ENCODE measurements at places on chromosomes 4 and X. TPM values are rescaled to one million over a fixed set of nuclear protein-coding genes. Genes with fewer than 3 reads are reported as not detected.

GRCh38 chrX:113726009-113726408 lies 857.9 kb upstream of the HTR2C start:
- no peak for DNase-seq

DNA sequence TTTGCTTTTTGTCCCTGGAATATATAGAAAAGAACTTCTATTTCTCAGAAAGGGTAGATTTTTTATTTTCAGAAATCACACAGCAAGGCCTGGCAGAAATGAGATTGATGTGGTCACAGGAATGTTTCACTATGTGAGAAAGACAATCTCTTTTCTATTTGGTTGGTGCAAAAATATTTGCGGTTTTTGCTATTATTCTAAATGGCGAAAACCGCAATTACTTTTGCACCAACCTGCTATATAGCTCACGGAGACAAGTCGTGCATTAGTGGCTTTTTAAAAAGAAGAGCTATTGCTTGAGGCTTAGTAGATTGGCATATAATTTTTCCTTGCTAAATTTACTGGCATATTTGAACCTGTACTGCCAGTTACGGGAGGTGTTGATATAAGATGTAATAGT lies 100.4 kb downstream of the ITM2A start:
- no peak for DNase-seq

PNCK gene
- 6.2 TPM for polyA plus RNA-seq

- no peak for DNase-seq
These were observed 5.9 kb upstream of the RAB40AL start for GRCh38 chrX:102930990-102931756.

GRCh38 chrX:15686818-15687685 lies 22.4 kb upstream of the CLTRN start:
- DNase-seq, result no peak

DNA sequence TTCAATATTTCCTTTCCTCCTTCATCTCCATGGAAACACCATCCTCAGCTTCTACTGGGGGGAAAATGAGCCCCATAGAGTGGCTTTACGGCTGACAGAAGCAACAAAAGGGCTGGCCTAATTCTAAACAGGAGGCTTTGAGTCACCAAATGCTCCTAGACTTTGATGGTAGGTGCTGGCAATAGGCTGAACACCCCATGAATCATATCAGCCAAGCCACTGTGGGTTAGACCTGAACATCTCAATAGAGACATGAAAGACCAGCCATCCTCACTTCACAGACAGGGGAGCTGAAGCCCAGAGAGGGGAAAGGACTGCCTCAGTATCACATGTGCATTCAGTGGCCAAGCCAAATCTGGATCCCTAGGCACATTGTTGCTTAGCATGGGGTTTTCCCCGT lies 107.6 kb downstream of the AMER1 start:
- no peak for DNase-seq

GRCh38 chr4:17690898-17691297 lies 76.5 kb downstream of the MED28 start:
- DNase-seq, result no peak

GRCh38 chr4:112910109-112910736 lies 139.2 kb upstream of the ANK2 start:
- DNase-seq, result no peak

MAGEA9B gene
- polyA plus RNA-seq, result not detected
